Common myeloid progenitor, CD34-positive (primary cell): ENCODE measurements at places on chromosomes 5 and 9.

- no peaks in the 10 kb centered on the region for H3K27me3 ChIP-seq
- no peaks in the 10 kb centered on the region for H3K4me1 ChIP-seq
- DNase-seq, result peak; percentile 89
- peak overlapping the region; percentile 76 for H3K4me3 ChIP-seq
Measured at GRCh38 chr9:91905991-91906469, 44.0 kb downstream of the ROR2 start.

DNA sequence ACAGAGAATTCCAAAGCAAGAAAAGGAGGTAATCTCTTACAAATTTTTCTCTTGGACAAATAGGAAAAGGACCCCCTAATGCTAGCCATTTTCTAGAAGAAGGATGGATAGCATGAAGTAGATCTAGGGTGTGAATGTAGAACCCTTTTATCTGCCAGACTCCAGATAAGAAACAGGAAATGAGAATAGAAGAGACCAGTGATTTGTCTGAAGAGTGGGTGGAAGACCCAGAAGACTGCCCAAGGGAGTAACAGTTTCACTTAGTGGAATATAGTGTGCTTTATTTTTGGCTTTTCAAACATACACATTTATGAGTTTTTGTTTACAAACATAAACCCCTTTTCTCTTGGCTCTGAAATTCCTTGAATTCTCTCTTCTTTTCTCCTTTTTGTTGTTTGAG, 25.0 kb downstream of the ECM2 start:
- no peaks in the 10 kb centered on the region for H3K27me3 ChIP-seq
- no peak for DNase-seq
- H3K4me3 ChIP-seq, result no peak overlapping the region
- H3K27ac ChIP-seq, result no peak overlapping the region

- no peaks in the 10 kb centered on the region for H3K36me3 ChIP-seq
- H3K4me1 ChIP-seq, result no peaks in the 10 kb centered on the region
- no peak for DNase-seq
- no peak overlapping the region for H3K27ac ChIP-seq
- H3K27me3 ChIP-seq, result peaks cover 2% of the 10 kb centered on the region
- H3K4me3 ChIP-seq, result no peak overlapping the region
Measured at GRCh38 chr5:6427694-6428093, 21.0 kb upstream of the UBE2QL1 start.

- no peaks in the 10 kb centered on the region for H3K27me3 ChIP-seq
- no peak for DNase-seq
- H3K36me3 ChIP-seq, result no peaks in the 10 kb centered on the region
- H3K27ac ChIP-seq, result no peak overlapping the region
- no peak overlapping the region for H3K4me3 ChIP-seq
Measured at GRCh38 chr5:2702096-2702879, 49.2 kb downstream of the IRX2 start.

DNA sequence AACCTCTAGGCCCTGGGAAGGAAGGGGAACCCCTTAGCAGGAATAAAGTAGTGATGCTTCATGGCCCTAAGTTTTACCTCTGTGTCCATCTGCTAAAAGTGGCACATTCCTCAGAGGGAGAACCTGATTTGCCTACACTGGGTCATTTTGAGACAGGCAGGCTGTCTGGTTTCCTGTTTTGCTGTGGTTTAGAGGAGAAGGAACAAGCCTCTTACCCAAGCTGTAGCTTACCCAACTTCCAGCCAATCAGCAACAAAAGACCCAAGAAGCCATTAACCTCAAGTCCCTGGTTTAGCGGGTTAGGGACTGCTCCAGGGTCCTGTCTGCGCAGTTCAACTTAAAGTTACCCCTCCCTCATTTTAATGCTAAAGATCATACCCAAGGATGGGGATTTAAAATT, 411.0 kb downstream of the MAT2B start:
- no peaks in the 10 kb centered on the region for H3K27me3 ChIP-seq
- DNase-seq, result peak; percentile 91
- peaks cover 21% of the 10 kb centered on the region for H3K4me1 ChIP-seq
- H3K36me3 ChIP-seq, result no peaks in the 10 kb centered on the region
- no peak overlapping the region for H3K4me3 ChIP-seq

DNA sequence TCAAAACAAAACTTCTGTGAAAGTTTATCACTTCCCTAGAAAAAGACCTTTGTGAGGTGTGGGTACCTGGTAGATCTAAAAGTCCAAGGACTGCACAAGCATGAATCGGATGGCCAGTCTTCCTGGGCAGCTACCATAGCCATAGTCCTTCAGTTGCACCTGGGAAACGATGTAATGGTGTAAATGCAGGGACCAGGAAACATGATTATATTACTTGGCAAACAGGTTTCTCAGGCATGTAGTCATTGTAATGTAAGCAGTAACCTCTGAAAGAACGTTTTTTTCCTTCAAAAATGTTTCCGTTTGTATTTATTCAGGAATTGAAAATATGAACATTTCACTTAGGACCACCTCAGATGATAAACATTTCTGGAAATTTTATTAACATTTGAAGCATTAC, 433.4 kb downstream of the DTWD2 start:
- DNase-seq, result no peak
- H3K4me3 ChIP-seq, result no peak overlapping the region
- H3K36me3 ChIP-seq, result no peaks in the 10 kb centered on the region
- no peaks in the 10 kb centered on the region for H3K4me1 ChIP-seq
- H3K27me3 ChIP-seq, result no peaks in the 10 kb centered on the region
- H3K27ac ChIP-seq, result no peak overlapping the region

- H3K4me3 ChIP-seq, result no peak overlapping the region
Measured at GRCh38 chr5:2989517-2989916, 238.0 kb upstream of the IRX2 start.

DNA sequence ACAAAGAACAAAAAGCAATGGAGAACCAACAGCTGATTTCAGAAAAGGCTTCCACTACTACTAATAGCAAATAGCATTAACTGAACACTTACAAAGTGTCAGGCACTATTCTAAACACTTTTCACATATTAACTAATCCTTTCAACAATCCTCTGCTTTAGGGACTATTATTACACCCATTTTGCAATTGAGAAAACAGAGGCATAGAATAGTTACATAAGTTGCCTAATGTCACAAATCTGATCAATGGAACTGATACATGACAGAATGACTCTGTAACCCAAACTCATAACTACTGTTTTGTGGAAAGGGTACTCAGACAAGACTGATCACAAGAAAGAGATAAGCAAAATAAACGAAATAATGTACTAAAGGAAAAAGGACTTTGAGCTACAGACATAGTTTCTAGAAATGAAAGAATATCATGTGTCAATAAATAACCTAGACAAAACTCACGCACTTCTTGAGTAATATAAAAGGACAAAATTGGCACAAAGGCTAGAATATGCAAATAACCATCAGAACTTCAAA, 31.3 kb downstream of the ABHD17B start:
- no peaks in the 10 kb centered on the region for H3K4me1 ChIP-seq
- H3K36me3 ChIP-seq, result peaks cover 36% of the 10 kb centered on the region
- DNase-seq, result no peak
- no peaks in the 10 kb centered on the region for H3K27me3 ChIP-seq
- no peak overlapping the region for H3K27ac ChIP-seq

GRCh38 chr9:96034553-96035122, 159.1 kb downstream of the ERCC6L2 start:
- H3K4me3 ChIP-seq, result no peak overlapping the region
- H3K27me3 ChIP-seq, result no peaks in the 10 kb centered on the region
- no peak overlapping the region for H3K27ac ChIP-seq
- no peaks in the 10 kb centered on the region for H3K4me1 ChIP-seq
- no peaks in the 10 kb centered on the region for H3K36me3 ChIP-seq
- DNase-seq, result no peak

DNA sequence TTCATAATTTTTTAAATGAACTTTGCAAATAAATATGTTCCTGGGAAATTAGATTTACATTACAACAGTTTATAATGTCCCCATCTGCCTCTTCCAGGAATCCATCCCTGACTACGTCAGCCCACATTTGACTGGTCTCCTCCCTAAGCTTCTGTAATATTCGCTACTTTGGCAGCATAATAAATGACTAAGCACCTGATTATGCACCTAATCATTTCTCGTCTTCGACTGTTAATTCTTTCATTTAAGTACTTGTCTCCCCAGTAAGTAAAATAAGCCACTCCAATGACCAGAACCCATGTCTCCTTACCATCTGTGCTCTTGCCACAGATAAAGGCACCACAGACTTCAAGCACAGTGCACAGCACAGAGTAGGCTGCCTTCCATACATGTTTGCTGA, 122.7 kb downstream of the DENND1A start:
- no peak for DNase-seq
- no peaks in the 10 kb centered on the region for H3K27me3 ChIP-seq
- no peaks in the 10 kb centered on the region for H3K36me3 ChIP-seq
- no peak overlapping the region for H3K4me3 ChIP-seq
- H3K27ac ChIP-seq, result no peak overlapping the region

- H3K4me3 ChIP-seq, result no peak overlapping the region
- peak; percentile 88 for DNase-seq
- H3K27me3 ChIP-seq, result no peaks in the 10 kb centered on the region
Measured at GRCh38 chr5:99129768-99130501, 201.1 kb upstream of the CHD1 start.
